NCI-H2171 treated with DMSO at 0.1 percent for 48 hours (cell line): ENCODE measurements at places on chromosomes 5 and 9.

GRCh38 chr5:33223563-33224284, 217.0 kb upstream of the TARS1 start:
- no peak for DNase-seq

- DNase-seq = no peak
Measured at GRCh38 chr5:123085638-123086286, 3.3 kb upstream of the PRDM6 start.

DNA sequence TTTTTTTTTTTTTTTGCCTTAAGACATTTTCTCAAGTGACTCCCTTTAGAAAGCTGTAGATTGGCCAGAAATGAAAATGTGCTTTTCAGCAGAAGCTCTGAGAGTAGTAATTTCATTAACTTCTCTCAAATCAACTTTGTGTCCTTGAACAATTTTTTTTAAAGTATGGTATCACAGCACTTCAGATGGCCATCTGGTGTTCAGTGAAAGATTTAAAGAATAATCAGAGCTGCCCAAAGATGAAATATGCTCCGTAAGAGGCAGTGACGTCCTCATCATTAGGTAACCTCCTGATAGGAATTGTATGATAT, 43.0 kb upstream of the PCAT7 start:
- DNase-seq = peak; percentile 33

DNA sequence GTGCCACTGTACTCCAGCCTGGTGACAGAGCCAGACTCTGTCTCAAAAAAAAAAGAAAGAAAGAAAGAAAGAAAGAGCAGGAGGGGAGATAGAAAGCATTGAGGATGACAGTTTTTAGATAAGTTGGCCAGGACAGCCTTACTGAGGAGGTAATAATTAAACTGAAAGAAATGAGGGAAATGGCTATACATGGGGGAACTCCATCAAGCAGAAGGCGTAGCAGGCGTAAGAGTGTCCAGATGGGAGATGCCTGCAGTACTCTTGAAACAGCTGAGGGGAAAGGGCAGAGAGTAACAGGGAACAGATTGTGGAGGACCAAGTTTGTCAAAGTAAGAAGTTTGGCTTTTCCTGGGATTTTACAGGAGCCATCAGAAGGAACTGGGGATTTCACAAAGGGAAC, 57.5 kb downstream of the HMGCS1 start:
- peak; percentile 62 for DNase-seq

DNA sequence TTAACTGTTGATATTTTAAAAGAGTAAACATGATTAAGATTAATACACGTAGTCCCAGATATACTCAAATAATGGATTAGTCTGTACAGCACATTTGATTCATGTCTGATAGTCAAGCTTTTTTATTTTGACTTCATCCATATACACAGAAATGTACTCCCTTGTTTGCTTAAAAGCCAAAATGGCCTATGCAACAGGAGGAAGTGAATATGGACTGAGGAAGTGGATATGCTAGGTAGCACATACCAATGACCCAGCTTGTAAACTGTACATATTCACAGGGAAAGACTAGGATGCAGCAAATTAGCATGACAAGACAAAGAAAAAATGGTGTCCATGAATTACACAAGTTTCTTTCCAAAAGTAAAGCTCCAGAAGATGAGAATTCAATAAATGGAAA, 109.7 kb downstream of the CAAP1 start:
- no peak for DNase-seq

DNA sequence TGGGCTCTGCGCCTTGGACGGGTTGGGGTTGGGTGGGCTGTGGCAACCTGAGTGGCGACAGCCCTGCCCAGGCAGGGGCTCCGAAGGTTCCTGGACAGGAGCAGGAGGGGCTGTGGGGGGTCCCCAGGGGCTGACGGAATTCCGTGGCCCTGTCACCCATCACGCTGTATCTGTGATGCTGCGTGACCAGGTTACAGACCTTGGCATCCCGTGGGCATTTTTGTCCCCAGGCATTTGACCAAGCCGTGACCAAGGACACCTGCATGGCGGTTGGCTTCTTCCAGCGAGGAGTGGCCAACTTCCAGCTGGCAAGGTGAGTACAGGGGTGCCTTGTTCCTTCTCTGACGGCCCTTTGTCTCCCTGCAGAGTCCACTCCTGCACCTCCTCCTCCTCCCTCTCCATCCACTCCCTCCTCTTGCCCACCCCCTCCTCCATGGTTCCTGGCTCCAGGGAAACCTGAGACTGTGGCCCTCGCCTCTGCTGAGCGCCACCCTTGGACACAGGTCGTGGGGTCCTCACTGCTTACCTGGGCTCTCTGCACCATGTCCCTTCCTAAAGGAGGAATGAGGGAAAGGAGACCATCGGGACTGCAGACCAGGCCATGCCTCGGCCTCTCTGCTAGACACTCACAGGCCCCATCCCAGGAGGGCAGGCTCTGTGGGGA, 3.0 kb downstream of the NOXA1 start:
- DNase-seq = no peak

DNA sequence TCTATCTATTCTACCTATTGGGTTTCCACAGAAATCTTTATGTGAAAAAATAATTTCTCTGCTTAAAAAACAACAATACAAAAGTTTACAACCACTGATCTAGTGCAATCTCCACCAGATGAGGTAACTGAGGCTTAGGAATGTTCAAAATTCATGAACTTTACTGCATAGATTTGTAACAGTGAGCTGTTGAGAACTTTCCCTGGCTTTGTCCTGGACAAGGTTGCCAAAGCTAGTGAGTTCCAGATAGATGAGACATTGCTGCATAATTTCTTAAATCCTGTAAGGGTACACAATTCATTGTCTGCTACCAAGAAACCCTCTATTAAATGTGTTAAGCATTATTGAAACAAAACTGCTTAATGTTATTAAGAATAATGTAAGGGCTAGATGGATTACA, 102.7 kb downstream of the OSMR start:
- no peak for DNase-seq

DNA sequence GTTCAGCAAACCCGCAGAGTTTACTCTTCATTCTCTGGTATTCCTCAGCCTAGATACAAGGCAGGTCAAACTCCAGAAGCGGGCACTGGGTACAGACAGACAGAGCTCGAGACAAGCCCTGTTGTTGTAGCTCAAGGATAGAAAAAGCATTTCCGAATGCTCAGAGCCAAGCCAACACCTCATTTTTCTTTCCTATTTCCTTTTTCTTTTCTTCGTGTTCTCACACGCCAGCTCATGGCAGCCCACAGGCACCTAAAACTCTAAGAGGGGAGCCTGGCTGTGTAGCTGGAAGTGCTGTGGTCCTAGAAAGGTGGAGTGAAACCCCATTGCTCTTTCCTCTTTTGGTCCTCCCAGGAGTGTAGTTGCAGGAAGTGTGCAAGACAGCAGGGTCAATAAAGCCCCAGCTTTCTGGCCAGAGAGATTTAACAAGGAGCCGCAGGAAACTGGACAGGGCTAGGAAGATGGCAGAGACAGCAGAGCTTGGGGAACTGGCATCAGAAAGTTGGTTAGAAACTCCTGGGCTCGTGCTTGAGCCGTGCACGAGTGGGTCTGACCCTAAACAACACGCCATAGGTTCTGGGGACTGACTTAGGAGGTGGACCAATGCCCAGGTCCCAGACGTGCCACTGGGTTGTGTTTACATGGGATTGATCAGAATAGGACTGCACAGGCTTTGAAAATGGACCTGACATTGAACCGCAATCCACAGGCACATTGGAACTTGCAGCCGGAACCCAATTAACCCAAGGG, 41.6 kb downstream of the ADAMTS2 start:
- no peak for DNase-seq

GRCh38 chr5:158054223-158055110, 195.5 kb upstream of the CLINT1 start:
- DNase-seq = no peak

DNA sequence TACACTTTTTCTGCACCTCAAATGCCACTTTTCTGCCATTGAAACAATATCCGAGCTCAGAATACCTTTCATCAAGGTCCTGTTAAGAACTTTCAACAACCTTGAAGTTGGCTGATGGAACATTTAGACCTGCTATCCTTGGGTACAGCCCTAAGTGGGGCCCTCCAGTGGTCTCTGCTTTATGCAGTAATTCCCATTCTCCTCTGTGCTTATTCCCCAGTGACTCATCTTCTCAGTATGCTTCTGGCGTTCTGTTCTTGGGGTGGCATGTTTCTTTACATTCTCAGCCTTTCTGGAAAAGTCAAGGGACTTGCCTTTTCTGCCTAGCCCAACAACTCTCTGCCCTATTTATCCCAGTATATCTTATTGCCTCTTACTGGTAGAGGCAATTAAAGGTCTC, 7.1 kb downstream of the ANP32B start:
- DNase-seq = no peak

DNA sequence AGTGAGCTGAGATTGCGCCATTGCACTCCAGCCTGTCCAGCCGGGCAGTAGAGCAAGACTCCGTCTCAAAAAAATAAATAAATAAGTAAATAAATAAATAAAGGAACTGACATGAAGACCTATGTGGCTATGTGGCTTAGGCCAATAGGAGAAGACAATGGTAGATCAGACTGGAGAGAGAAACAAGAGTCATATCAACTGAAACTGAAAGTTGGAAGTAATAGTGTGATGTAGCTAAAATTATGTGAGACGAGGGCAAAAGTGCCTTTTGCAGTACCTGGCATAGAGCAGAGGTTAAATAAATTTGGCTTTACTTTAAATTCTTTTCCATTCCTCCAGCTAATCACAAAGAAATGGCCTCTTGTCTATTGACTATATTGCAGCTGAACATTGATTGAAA, 7.3 kb downstream of the FBP2 start:
- DNase-seq = no peak

DNA sequence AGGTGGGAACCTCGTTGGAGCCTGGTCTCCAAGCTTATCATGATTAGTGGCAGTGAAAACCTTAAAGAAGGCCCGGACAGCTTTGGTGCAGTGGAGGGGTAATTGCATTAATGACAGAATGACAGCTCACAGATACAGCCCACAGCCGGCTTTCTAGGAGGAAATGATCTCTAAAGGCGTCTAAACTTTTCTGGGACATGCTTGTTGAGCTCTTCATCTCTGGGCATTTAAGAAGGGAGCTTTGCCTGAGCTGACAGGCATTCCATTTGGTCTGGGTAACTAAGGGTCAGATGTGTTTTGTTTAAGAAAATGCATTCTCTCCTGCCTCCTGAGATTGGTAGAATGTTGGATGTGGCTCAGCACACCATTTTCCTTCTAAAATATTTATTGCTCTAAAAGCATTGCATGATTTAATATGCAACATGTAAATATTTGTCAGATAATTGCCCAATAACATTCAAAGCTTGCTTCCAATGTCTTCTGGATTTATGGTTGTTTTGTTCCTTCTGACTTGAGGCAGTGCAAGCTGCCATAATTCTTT, 4.0 kb downstream of the ANKRD33B start:
- no peak for DNase-seq

- no peak for DNase-seq
Measured at GRCh38 chr5:134510970-134511795, 14.3 kb upstream of the JADE2 start.

DNA sequence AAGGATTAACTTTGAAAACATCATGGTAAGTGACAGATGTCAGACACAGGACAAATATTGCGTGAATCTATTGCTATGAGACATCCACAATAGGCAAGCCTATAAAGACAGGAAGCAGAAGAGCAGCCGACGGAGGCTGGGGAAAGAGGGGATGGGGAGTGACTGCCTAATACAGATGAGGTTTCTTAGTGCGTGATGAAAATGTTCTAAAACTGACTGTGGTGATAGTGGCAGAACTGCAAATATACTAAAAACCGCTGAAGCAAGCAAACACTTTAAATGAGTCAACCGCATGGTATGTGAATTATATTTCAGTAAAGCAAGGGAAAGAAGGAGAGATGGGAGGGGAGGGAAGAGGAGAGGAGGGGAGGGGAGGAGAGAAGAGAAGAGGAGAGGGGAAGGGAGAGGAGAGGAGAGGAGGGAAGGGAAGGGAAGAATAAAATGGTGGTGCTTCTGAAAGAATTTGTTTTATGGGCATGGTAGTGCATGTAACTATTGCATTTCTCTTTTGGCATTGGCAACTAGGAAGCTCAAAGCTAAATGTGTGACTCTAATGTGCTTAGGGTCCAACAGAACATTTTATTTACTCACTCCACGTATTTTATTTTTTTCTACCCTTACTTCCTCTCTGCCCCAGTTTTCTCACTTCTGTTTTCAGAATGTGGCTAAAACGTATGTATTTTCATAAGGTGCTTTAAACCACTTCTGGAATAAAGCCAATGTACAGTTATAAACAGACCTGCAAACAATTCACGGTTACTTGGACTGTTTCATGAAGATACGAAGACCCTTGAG, 21.3 kb downstream of the AKNA start:
- no peak for DNase-seq

DNA sequence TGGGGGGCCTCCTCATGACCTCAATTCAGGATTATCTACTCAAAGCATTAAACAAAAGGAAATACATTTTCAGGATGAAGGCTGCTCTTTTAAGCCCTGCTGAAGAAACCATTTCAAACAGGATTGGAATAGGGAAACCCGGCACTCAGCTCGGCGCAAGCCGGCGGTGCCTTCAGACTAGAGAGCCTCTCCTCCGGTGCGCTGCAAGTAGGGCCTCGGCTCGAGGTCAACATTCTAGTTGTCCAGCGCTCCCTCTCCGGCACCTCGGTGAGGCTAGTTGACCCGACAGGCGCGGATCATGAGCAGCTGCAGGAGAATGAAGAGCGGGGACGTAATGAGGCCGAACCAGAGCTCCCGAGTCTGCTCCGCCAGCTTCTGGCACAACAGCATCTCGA, 720 bp downstream of the TMEM203 start:
- DNase-seq = no peak

DNA sequence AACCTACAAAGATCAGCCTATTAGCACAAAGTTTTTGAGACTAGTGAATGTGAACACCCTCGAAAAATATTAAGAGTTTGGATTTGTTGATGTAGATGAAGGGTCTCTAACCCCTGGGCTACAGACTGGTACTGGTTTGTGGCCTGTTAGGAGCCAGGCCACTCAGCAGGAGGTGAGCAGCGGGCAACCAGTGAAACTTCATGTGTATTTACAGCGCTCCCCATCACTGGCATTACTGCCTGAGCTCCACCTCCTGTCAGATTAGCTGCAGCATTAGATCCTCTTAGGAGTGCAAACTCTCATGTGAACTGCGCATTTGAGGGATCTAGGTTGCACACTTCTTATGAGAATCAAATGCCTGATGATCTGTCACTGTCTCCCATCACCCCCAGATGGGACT, 11.2 kb upstream of the PAM start:
- DNase-seq = no peak

DNA sequence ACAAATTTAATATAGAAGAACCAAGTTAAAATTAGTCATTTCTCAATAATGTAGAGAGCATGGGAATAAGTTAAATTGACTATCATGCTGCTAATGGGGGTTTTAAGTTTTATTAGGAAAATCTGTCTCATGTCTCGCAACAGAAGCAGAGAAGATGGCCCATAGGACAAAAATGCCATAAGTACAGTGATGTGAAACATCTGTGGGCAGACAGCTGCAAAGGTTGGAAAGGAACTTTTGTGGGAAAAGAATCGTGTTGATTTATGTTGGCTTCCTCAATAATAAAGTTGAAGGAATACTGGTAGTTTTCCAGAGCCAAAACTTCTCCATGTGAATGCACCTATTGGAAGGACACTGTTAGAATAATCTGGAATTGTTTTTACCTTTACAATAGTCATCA, 44.8 kb downstream of the VCAN start:
- no peak for DNase-seq

GRCh38 chr5:56251440-56251839, 18.3 kb upstream of the ANKRD55 start:
- DNase-seq = no peak
